NCI-H1048 (cell line): ENCODE measurements at places on chromosomes 12 and 14.

DNA sequence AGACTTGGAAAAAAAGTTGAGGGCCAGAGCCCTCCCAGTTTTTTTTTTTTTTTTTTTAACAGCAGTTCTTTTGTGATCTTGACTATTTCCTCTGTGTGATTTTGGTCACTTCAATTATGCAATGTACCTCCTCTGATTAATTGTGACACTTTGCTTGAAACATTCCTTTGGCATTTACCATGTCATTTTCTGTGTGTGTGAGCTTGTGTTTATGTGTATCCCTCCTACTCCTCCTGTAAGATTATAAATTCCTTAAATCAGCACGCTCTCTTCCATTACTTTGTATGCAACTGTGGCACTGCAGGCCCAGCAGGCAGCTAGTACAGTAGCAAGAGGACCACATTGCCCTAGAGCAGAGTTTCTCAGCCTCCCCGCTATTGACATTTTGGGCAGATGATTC lies 33.2 kb upstream of the GALNT16 start:
- DNase-seq = no peak

GRCh38 chr12:42421844-42422779 lies 96.1 kb downstream of the PPHLN1 start:
- no peak for DNase-seq

GRCh38 chr12:117235261-117235660 lies 45.0 kb upstream of the FBXO21 start:
- DNase-seq = no peak

GRCh38 chr12:91741932-91742331 lies 403.7 kb downstream of the BTG1 start:
- no peak for DNase-seq

DNA sequence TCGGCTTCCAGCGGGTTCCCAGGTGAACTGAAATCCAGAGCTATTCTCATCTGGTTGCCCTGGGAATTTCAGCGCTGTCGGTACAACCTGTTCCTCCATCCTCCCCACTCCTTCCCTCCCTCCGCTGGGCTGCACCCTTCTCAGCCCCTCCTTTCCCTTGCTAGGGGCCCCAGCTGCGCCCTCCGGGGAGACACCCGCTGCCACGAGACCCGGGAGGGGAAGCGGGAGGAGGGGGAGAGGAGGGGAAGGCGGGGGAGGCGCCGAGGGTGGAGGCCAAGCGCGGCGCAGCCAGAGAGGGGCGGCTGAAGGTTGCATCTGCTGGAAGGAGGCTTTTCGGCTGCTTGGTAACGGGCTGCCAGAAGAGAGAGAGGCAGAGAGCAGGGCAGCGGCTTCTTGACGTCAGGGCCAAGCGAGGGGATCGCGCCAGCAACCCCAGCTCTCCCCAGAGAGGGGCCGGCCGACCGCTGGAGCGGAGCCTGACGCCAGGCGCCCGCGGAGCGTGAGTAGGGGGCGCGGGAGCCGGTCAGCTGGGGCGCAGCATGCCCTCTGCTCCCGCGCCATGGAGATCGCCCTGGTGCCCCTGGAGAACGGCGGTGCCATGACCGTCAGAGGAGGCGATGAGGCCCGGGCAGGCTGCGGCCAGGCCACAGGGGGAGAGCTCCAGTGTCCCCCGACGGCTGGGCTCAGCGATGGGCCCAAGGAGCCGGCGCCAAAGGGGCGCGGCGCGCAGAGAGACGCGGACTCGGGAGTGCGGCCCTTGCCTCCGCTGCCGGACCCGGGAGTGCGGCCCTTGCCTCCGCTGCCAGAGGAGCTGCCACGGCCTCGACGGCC lies at the start of gene KCNA5:
Gene KCNA5, plus strand, starts transcription at position 291 of the 831 bp plus-strand sequence. Its CDS starts 269 bp downstream, at position 560.
- DNase-seq = no peak

DNA sequence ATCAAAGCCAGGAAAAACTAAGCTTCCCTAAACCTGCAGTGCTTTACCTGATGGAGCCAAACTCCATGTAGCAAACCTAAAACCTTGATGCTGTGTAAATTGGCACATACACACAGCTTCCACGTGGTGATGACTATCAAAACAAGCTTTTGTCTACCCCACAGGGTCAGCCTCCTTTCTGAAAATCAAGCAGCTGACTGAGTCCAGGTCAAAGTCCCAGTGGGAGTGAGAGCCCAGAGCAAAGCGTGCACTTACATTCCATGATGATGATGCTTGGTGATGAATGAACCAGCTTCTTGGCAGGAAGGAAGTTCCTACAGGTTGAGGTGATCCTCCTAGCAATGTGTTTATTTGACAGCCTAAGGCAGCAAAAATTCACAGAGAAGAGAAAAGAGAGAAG lies 630.0 kb upstream of the TBX3 start:
- no peak for DNase-seq
